Activated T-helper 1 cell treated with anti-CD3 and anti-CD28 coated beads, Interleukin-2, amount 50 U/mL, for 16 hours (primary cell): ENCODE measurements at places on chromosomes 3 and 15.

- DNase-seq = no peak
Measured at GRCh38 chr3:150357923-150358607, 50.0 kb upstream of the TSC22D2 start.

DNA sequence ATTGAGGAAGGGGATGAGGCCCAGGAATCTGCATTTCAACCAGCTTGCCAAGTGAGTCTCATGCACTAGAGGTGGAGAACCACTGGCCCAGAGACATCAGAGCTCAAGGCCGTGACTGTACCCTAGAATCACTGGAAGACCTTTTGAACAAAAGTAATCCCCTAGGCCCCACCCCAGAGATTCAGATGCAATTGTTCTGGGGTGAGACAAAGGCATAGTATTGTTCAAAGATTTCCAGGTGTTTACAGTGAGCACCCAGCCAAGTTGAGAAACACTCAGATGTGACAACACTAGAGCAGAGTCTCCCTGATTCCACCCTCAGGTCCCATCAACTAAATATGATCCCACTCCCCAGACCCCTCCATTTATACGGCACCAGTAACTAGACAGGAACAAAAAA is 290.3 kb upstream of the TLE3 start:
- DNase-seq = no peak

DNA sequence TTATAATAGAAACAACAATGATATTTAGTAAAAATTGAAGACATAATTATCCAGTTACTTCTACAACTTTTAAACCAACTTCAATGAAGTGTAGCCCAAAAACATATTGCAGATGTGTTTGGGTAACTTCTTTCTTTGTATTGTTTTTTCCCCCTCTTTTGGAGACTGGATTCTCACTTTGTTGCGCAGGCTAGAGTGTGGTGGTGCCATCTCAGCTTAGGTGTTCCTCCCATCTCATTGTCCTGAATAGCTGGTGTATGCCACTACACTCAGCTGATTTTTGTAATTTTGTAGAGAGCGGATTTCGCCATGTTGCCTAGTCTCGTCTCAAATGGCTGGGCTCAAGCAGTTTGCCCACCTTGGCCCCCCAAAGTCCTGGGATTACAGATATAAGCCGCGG is 148.1 kb downstream of the FNDC3B start:
- DNase-seq = no peak

GRCh38 chr3:88000853-88001252 is 58.0 kb downstream of the CGGBP1 start:
- no peak for DNase-seq

DNA sequence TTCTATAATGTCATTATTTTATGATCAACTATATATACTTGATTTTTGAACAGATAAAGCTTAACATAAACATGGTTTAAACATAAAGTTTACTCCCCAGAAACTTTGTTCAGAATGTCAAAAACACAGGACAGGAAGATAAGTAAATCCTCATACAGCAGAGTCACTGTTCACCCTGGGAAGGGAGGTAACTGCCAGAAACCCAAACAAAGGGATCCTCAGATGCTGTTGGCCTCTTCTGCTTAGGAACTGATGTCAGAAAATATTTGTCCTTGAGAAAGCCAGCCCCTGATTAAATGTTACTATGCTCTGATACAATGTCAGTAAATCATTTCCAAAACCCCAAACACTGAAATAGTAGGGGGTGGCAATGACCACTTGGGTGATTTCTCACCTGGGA is 185.3 kb downstream of the TJP1 start:
- no peak for DNase-seq
